ENCODE measurements at places on chromosomes 1 and 21.

DNA sequence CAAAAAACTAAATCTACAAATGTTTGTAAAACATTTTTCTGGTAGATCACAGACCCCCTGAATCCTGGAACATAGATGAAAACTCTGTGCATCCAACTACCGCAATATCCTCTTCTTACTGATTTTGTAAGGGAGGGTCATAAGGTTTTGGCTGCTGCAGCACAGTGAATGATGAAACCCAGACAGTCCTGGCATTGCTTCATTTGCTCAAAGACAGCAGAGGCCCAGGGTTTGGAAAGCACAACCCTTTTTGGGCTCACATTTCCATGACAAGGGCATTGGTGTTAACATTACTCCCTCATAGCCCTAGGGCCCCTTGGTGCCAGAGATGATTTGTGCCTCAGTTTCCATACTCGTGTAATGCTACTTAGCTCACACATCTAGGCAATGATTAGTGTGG lies 51.2 kb downstream of the PLXNA2 start:
- no peak for DNase-seq

DNA sequence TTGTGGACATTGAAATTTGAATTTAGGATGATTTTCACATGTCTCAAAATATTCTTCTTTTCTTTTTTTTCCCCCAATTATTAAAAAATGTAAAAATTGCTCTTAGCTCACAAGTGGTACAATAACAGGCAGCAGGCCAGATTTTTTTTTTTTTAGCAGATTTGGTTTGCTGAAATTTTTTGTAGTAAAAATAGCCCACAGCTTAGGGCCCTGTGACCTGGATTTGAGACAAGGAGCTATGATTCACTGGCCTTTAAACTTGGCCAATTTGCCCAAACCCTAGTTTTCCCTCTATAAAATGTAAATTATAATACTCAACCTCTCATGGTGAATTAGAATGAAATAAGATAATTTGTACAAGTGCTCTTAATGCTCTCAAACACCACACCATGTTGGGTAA lies 253.8 kb downstream of the DYRK1A start:
- no peak for DNase-seq

DNA sequence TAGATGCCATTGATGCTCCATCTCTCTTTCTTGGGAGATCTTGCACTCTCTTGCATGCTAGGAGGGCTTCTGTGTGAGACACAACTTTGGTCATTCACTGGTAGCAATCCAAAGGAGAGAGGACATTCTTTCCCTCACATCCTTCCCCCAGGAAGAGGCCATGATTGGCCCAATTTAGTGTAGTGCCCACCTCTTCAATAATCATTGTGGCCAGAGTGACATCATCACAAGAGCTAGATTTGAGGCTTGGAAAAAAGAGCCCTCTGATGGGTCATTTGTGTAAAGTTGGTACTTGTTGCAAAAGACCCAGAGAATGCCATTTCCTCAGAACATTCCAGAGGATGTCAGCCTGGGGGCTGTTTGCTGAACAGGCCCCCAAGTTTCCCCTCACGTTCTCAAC lies 30.2 kb downstream of the S100A6 start:
- DNase-seq: no peak

GRCh38 chr21:31753949-31754707 lies 22.2 kb upstream of the SCAF4 start:
- DNase-seq: no peak

DNA sequence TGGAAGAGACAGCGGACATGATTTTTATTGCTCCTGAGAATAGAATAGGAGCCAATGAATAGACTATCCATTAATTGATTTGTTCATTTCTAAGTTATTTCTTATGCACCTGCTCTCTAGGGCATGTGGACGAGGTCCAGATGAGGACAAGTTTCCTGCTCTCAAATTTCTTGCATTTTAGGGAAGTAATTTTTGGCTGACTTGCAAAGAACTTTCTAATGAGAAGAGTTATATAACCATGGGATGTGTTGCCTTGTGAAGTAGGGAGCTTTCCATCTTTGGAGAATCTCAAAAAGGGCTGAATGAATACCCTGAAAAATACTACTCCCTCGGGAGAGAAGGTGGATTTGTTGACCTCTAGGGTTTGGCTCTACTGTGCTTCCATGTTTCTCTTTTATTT lies 243.0 kb downstream of the KIF26B start:
- DNase-seq: peak; percentile 33

DNA sequence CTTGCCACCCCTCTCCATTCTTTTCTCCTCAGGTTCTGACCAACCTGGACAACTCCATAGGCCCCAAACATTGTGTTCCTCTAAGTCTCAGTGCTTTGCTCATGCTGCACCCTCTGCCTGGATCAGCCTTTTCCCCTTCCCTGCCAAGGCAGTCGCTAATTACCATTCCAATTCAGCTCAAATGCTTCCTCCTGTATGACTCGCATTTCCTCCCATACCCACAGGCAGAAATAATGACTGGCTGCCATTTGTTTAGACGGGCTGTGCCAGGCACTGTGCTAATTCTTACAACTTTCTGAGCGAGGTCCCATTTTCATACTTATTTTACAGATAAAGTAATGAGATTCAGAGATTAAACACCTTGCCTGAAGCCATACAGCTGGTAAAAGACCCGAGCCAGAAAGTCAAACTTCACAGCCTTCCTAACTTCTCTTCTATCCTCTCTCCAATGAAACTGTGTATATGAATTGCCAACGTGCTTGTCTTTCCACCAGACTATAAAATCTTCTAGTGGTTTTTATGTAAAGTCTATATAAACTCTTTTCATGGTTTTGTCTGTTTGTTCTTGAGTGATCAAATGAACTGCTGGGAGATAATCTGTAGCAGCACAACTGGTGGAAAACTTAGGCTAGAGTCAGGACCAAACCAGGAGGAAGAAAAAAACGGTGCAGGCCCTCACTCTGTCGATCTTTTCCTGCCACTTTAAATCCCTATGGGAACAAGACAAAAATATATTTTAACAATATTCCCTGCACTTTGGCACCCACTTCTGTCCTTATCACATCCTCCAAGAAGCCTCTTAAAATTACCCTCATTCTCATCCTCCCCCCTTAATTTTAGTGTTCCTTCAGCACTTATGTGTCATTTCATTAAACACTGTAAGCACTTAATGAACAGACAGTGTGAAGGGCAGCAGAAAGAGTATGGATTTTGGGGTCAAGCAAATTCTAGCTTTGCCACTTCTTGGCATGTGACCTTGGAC lies 33.7 kb downstream of the RAB3B start:
- DNase-seq: peak; percentile 29

GRCh38 chr1:64200064-64200463 lies 3.4 kb upstream of the UBE2U start:
- no peak for DNase-seq

- no peak for DNase-seq
These were observed 106.5 kb upstream of the GADD45A start for GRCh38 chr1:67578397-67579020.

- DNase-seq: no peak
These were observed 162.3 kb upstream of the ADAMTS5 start for GRCh38 chr21:27129215-27129614.

DNA sequence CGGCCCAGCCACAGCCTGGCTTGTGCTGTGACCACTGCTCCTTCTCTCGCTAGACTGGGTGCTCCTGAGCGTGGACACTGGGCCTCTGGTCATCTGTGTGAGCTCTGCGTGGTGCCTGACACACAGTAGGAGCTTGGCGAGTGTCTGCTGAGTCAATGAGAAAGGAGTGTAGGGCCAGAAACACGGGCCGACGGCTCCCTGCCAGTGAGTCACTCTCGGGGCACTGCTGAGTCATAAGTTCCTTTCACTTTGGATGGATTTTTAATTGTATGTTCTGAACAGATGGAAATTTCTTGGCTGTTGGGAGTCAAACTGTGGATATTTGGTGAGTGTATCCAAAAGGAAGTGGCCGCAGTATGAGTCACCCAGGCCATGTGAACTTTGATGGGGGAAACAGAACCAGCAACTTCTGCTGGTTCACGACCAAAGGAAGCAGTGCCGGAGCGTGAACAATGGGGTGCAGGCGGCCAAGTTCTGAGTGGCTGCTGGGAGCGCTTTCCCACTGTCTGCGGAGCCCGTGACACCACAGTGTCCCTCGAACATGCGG lies 41.0 kb upstream of the COL18A1 start:
- DNase-seq: no peak

GRCh38 chr1:209168204-209168603 lies 415.3 kb upstream of the CAMK1G start:
- no peak for DNase-seq

DNA sequence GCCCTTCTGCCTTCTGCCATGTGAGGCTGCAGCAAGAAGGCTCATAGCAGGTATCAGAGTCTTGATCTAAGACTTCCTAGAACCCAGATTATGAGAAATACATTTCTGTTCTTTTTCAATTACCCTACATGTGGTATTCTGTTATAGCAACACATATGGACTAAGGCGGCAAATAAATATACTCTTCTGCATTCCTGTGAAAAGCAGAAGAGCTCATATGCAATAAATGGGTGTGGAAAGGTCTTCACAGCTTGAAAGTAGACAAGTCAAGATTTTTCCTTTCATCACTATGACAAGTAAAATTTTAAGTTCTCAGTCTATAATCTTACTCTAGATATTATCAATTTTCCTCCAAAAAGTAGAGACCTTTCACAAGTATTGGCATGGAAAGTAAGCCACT lies 36.6 kb downstream of the TNFSF18 start:
- no peak for DNase-seq

GRCh38 chr1:153957744-153958110 lies 685 bp downstream of the CRTC2 start:
- peak; percentile 46 for DNase-seq

DNA sequence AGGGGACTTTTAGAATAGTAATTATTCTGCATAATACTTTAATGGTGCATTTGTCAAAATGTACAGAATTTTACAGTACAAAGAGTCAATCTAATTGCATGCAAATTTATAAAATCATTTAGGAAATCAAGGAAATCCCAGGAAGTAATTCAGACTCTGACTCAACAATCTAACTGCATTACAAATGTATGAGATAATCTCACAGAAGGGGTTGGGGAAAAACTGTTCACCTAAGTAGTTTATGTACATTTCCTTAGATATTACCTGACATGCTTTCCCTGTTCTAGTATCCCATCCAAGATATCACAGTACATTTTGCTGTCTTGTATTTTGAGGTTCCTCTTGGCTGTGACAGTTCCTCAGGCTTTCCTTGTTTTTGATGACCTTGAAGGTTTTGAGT lies 4.7 kb downstream of the CRB1 start:
- no peak for DNase-seq

- peak; percentile 11 for DNase-seq
These were observed 128.7 kb downstream of the ZZZ3 start for GRCh38 chr1:77553568-77554291.

DNA sequence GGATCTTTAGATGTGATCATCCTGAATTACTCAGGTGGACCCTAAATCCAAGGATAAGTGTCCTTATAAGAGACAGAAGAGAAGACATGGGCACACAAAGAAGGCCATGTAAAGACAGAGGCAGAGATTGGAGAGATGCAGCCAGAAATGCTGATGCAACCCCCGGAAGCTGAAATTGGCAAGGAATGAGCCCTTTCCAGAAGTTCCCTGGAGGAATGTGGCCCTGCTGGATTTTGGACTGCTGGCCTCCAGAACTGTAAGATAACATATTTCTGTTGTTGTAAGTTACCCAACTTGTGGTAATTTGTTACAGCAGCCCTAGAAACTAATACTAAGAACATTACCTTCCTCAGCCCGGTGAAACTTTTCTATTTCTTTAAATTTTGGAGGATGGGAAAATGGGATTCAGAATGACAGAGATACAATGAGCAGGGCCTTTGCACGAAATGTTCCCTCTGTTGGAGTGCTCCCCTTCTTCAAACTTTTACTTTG lies 11.2 kb upstream of the PLPP3 start:
- DNase-seq: no peak

DNA sequence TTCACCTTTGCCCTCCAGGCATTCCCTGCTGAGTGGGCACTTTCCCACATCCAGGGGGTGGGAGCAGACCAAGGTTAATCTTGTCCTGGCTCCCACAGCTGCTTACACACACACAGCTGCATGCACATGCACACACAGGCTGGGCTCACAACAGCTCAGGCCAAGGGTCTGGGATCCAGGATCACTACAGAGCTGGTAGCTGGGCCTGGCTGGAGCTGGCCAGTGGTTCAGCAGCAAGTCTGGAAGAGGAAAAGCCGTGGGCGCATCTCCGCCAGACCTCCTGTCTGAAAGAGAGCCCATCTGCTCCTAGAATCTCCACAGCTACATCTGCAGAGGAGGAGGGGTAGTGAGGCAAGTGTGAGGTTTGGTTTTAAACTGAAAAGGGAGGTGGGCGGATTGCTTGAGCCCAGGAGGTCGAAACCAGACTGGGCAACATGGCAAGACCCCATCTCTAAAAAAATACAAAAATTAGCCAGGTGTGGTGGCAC lies 3.8 kb downstream of the CDK18 start:
- DNase-seq: no peak

GRCh38 chr1:161179698-161180097 lies 2.4 kb upstream of the B4GALT3 start:
- no peak for DNase-seq

DNA sequence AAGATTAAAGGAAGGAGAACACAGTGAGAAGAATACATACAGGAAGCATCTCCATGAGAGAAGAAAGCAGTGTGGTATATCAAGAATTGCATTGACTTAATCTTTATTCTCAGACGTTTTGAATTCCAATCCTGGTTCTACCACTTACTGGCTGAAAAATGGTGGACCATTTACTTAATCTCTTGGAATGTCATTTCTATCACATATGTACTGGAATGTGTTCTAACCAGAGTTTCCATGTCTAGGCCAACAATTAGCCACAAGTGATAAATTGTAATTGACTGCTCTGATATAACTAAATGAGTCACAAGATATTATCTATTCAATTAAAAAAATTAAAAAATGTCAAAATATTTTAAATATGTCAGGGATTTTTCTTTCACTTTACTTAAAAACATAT lies 626.1 kb downstream of the PTPRC start:
- no peak for DNase-seq

- DNase-seq: no peak
These were observed 979.2 kb downstream of the MRPL39 start for GRCh38 chr21:24628046-24628445.

DNA sequence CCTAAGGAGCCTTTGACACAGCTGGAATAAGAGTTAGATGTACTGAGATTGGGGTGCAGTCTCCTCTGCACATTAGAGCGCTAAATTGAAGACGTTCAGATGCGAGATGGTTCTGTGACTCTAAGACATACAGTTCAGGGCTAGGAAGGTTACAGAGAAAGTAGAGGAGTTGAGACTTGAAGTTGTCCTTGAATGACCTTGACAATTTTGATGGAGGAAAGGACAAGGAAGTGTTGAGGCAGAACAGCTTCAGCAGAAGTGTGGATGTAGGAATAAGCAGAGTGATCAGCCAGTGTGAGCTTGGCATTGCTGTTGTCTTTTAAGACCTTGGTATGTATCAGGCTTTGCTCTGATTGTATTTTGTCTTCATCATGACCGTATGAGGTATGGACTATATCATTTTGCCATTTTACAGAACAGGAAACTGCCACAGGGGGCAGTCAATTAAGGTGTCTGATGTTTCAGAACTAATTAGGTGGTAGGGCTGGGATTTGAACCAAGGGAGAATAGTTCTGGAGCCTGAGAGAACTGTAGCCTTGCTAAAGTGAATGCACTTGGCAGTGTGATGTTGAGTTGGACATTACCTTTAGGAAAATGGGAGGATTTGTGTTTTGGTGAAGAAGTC lies 9.2 kb downstream of the TTF2 start:
- no peak for DNase-seq

Data from Kasumi-1 (cell line).